ENCODE measurements at places on chromosomes 3 and 15.

- peak; percentile 33 for DNase-seq
Measured at GRCh38 chr3:158659454-158660237, 12.8 kb downstream of the LXN start.

DNA sequence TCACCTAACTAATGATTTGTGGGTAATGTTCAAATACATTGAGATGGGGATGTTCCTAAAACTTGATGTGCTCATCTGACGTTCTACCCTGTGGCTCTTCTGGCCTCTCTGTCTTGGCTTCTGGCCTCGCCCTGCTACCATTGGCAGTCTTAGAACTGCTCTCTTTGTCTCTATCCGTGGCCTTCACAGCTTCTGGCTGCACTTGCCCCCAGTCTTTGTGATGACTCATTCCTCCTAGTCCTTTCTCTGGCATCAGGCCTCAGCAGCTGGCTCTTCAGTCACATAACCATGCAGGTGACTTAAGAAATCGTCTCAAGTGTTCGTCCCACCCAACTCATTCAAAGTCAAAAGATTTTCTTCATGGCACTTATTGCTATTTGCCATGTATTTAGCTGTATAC is 188.1 kb downstream of the BBX start:
- DNase-seq, result no peak

GRCh38 chr3:65829228-65829627 is 209.5 kb downstream of the MAGI1 start:
- no peak for DNase-seq

DNA sequence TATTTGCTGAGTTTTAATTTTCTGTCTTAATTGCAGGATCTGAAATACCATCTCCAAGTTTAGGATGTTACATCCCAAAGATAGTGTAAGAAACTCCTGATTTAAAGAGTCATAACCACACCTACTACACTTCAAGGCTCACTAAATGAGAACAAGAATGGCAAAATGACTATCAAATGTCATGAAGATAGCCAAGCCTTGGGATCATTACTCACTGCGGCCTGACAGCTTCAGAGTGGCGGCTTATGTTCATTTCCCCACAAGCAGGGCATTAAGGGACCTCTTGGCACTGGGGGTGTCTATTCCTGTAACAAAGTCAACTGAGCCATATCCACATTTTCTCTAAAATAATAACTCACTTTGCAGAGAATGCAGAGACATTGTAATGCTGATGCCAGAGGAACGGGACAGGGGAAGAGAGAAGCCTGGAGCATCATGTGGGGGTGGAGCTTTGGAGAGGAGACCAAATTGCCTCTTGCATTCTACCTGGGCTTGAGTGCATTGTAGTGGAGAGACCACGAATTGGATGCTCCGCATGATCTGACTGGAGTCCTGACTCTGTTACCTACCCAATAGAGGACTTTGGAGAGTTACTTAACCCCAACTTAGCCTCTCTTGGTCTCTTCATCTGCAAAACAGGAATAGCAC is 219.2 kb downstream of the OPA1 start:
- no peak for DNase-seq

GRCh38 chr3:111366515-111366914 is 175.5 kb upstream of the CD96 start:
- no peak for DNase-seq

- no peak for DNase-seq
Measured at GRCh38 chr3:97937205-97937604, 35.0 kb downstream of the RIOX2 start.

DNA sequence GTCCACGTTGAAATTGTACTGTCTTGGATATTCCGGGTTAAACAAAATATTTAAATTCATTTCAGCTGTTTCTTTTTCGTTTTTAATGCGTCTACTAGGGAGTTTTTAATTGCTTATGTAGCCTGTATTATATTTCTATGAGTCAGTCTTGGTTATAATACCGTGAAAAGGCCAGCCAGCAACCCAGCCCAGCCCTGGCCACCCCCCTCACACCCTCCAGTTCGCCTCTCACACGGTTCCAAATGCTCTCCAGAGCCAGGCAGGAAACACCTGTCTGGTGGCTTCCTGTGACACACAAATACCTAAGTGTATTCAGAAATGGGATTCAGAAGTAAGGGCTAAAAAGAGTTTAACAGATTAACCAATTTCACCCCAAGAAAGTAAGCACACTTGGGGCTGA is 4.4 kb downstream of the SH3BP5 start:
- no peak for DNase-seq

- DNase-seq, result no peak
Measured at GRCh38 chr3:42434777-42435380, 24.5 kb upstream of the LYZL4 start.

DNA sequence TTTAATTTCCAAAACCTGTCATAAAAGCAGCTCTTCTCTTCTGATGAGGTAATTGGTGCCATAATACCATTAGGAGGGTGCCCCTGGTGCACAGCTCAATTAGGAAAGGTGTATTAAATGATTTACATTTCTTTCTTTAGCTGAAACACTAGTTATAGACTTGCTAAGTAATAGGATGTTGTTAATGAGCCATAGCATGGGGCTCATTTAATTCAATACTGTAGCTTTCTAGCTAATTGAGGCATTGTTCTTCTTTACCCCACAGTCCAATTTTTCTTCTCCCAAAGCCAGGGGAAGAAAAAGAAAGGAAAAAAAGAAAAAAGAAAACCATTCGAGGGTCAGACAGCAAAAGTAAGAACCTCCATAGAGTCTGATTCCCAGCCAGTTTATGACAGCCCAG is 164.0 kb upstream of the HES1 start:
- DNase-seq, result no peak

DNA sequence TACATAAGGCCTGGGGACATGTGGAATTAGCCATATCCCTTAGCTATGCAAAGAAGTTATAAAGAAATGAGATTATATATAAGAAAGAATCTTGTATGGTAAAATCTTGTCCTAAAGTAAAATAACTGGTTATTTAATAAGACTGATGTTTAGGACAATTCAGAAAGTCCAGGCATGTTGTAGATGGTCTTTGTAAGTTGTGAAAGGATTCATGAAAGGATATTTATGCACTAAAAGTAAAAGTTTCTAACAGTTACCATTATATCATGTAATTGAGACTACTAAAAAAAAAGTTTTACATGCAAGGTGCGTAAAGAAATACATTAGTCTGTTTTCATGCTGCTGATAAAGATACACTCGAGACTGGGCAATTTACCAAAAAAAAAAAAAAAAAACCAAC is 146.3 kb downstream of the FMN1 start:
- DNase-seq, result no peak

DNA sequence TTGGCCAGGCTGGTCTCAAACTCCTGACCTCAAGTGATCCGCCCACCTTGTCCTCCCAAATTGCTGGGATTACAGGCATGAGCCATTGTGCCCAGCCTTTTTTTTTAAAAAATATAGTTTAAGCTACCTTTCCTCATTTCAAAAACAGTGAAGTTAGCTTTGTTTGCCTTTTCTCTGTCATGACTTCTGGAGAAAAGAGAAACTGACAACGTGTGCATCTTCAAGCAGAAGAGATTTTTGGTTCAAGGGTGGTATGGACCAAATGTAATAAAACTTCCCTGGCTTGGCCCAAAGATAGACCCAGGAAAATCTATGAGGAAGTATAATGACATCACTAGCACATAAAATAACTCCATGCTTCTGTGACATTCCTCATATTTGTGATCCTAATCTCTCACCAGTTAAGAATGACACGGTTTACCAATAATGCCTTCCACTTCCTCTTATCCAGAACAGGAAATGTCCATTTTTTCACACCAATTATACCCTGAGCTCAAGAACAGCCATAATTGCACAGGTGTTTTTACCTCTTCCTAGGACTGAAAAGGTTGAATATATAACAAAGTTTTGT is 781.2 kb upstream of the NR2F2 start:
- no peak for DNase-seq

DNA sequence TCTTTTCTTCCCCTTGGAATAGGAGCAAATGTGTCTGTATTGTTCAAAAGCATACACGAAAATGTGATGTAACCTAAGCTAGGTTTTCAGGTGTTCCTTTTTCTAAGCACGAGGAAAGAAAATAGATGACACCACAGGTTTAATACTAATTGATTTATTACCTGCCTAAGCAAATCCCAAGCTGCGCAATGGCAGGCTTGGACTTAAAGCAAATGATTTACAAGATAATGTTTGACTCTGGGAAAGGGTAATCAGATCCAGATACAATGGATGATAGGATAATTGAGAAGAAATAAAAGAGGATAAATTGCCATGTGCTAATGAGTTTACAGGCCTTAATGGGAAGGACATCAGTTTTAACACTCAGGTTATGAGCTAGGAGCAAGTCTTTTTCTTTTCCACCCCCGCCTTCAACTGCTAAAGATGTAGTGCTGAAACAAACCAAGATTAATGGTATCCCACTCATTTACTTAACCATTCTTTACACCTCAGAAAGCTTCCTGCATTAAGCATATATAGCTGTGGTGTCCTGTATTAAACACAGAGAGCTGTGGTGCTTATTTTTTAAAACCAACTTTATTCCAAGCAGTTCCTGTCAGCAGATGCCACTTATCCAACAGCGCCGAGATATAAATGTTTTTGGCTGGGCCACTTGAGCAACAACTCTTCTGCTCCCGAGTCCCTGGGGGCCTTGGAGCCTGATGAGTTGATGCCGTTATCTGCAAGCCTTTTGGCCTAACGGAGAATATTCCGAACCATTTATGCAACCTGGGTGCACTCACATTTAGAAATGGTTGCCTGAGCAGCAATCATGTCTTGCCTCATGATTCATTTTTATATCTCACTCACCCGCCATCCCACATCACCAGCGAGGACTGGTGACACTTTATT is 205.5 kb downstream of the MECOM start:
- DNase-seq, result no peak

GRCh38 chr15:90644952-90645725 is 72.0 kb upstream of the BLM start:
- DNase-seq, result no peak

GRCh38 chr15:70248116-70249025 is 150.7 kb upstream of the TLE3 start:
- DNase-seq, result no peak

DNA sequence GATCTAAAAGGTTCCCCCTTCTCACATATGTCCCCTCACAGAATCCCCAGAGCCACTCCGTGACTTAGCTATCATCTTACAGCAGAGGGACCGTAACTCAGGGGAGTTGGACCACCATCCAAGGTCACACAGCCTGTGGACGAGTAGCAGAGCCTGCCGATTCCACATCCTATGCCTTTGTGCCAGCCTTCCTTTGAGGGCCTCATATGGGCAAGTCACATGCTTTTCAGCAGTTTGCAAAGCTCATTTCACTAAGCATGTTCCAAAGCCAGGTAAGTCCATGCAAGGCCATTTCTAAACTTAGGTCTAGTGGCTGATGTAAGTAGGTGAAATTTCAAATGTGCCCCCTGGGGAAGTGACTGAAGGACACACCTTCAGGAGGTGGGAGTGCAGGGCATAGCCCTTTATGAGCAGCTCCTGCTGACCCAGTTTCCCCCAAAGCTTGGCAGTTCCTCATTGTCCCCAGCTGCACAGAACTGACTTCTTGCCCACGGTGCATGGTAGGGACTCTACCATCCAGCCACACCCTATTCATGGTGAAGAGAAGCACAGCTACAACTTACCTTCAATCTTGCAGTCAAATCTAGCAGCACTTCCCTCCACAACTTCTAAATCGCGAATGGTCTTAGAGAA is 33.3 kb upstream of the HACD2 start:
- no peak for DNase-seq

- DNase-seq, result no peak
Measured at GRCh38 chr3:144677103-144677502, 705.5 kb downstream of the DIPK2A start.

- DNase-seq, result no peak
Measured at GRCh38 chr15:65421360-65422215, 1.2 kb downstream of the IGDCC4 start.

GRCh38 chr3:124448954-124449353 is 281.3 kb upstream of the UMPS start:
- no peak for DNase-seq

GRCh38 chr15:69224383-69224782 is 63.9 kb downstream of the GLCE start:
- no peak for DNase-seq

GRCh38 chr3:141253326-141253725 is 21.7 kb downstream of the PXYLP1 start:
- no peak for DNase-seq

GRCh38 chr3:143413372-143413771 is 293.8 kb downstream of the CHST2 start:
- no peak for DNase-seq

- no peak for DNase-seq
Measured at GRCh38 chr3:152853196-152853595, 18.3 kb downstream of the P2RY1 start.

GRCh38 chr15:55741833-55742497 is 987 bp downstream of the PRTG start:
- no peak for DNase-seq

Data from T-helper 17 cell (primary cell).